ENCODE measurements at places on chromosomes 2 and 18.

DNA sequence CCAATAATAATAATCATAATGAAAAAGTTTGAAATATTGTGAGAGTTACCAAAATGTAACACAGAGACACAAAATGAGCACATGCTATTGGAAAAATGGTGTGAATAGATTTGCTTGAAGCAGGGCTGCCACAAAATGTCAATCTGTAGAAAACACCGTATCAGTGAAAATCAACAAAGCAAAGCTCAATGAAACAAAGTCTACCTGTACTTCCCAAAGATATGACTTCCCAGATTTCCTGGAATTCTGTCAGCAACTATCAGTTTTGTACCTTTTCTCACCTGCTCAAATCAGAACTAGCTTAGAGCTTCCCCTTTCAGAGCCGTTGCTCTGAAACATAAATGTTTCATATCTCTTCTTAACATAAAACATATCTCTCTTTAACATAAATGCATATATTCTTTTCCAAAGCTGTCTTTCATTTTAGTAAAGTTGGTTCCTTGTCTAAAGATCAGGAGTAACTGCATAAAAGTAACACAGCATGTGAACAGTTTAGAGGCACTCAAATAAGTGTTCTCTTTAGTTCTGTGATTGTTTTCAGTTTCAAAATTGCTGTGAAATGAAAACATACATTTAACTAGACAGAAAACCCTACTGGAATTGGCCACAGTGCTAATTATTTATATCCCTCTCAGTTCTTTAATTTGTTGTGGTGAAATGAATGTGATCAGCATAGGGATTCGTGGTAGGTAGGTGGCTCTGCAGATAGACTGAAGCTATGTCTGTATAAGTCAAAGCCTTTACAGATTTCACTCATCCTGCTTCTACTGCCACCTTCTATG lies 262.5 kb downstream of the KCNJ3 start:
- H3K27me3 ChIP-seq = no peaks in the 10 kb centered on the region
- no peaks in the 10 kb centered on the region for H3K4me1 ChIP-seq
- H3K4me3 ChIP-seq = no peak overlapping the region
- no peaks in the 10 kb centered on the region for H3K36me3 ChIP-seq
- DNase-seq = no peak

- DNase-seq = no peak
- H3K27me3 ChIP-seq = no peaks in the 10 kb centered on the region
- H3K4me1 ChIP-seq = no peaks in the 10 kb centered on the region
- H3K4me3 ChIP-seq = no peak overlapping the region
- no peak overlapping the region for H3K27ac ChIP-seq
Observed at GRCh38 chr2:225865468-225865867, 466.0 kb downstream of the NYAP2 start.

- H3K27ac ChIP-seq = no peak overlapping the region
- no peaks in the 10 kb centered on the region for H3K27me3 ChIP-seq
- no peaks in the 10 kb centered on the region for H3K4me1 ChIP-seq
- H3K4me3 ChIP-seq = no peak overlapping the region
Observed at GRCh38 chr18:13530879-13531387, 195.4 kb downstream of the FAM210A start.

DNA sequence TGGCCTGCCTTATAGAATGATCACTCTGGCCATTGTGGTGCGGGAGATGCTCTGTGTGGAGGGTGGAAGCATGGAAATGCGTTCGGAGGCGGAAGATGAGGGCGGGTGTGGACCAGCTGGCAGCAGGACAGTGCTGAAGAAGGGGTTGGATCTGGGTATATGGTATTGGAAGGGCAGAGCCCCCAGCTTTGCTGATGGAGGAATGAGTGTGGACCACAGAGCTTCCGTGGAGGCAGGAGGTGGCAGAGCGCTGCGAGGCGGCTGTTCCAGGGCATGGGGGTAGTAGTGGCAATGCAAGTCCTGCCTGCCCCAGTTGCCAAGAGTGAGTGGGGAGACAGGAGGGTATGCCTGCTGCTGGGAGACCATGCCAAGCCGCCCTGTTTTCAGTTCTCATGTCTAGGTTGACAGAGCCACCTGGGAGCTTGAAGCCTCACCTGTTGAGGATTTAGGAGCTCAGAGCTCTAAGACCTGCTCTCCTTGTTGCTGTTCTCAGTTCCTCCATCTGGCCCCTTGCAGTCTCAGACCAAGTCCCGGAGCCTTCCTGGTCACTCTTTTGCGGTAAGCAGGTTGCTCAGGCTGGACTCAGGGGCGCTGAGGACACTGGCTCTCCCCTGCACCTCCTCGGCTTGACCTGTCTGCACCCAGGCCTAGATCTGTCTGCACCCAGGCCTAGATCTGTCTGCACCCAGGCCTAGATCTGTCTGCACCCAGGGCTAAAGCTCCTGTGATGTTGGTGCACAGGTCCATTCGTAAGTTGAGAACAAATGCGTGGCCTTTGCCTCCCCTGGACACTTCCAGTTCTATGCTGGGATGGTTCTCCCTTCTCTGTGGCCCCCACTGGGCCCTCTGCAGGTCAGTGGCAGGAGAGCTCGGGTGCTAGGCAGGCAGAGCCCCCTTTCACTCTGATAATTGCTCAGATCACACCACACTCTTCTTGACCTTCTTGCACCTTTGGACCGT lies 290.5 kb upstream of the HS6ST1 start:
- H3K27ac ChIP-seq = no peak overlapping the region
- DNase-seq = no peak
- H3K36me3 ChIP-seq = no peaks in the 10 kb centered on the region
- no peak overlapping the region for H3K4me3 ChIP-seq

GRCh38 chr2:141455211-141455826 lies 675.5 kb downstream of the LRP1B start:
- H3K27ac ChIP-seq = no peak overlapping the region
- H3K27me3 ChIP-seq = no peaks in the 10 kb centered on the region
- H3K4me1 ChIP-seq = no peaks in the 10 kb centered on the region
- DNase-seq = no peak
- no peak overlapping the region for H3K4me3 ChIP-seq

- H3K4me1 ChIP-seq = no peaks in the 10 kb centered on the region
- no peak within 1 kb of the TSS for H3K4me3 ChIP-seq
- DNase-seq = peak; percentile 34
- no peaks in the 10 kb centered on the region for H3K36me3 ChIP-seq
- H3K27me3 ChIP-seq = peaks cover 22% of the 10 kb centered on the region
Observed at GRCh38 chr2:102473020-102473419, at the start of gene SLC9A4. Gene SLC9A4 (plus strand): TSS chr2:102473226. CDS start chr2:102473760, 534 bp downstream.

GRCh38 chr2:226325526-226325925 lies 474.1 kb downstream of the IRS1 start:
- H3K27me3 ChIP-seq = peaks cover 5% of the 10 kb centered on the region
- H3K4me3 ChIP-seq = no peak overlapping the region
- H3K36me3 ChIP-seq = no peaks in the 10 kb centered on the region
- DNase-seq = no peak

GRCh38 chr2:47599171-47599570 lies 183.8 kb upstream of the MSH6 start:
- no peaks in the 10 kb centered on the region for H3K36me3 ChIP-seq
- DNase-seq = no peak
- H3K4me1 ChIP-seq = peaks cover 2% of the 10 kb centered on the region
- no peak overlapping the region for H3K4me3 ChIP-seq

DNA sequence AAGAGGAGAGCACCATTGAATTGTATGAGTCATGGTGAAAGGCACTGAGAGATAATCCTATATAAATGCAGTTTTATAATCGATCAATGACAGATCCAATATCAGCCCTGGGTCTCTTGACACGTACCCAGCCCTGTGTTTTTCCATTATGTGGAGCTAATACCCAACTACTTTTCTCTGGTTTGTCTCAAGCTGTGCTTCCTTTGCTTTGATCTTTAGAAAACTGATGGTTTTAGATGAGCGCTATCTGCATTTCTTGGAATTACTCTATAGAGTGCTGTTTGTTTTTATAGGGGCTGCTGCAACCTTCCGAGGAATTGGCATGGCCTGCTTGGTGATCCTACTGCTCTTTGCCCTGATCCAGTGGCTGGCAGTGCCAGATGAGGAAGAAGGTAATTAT lies 45.0 kb downstream of the NEMP2 start:
- H3K27me3 ChIP-seq = no peaks in the 10 kb centered on the region
- no peak overlapping the region for H3K4me3 ChIP-seq
- H3K27ac ChIP-seq = no peak overlapping the region
- H3K4me1 ChIP-seq = peaks cover 6% of the 10 kb centered on the region

DNA sequence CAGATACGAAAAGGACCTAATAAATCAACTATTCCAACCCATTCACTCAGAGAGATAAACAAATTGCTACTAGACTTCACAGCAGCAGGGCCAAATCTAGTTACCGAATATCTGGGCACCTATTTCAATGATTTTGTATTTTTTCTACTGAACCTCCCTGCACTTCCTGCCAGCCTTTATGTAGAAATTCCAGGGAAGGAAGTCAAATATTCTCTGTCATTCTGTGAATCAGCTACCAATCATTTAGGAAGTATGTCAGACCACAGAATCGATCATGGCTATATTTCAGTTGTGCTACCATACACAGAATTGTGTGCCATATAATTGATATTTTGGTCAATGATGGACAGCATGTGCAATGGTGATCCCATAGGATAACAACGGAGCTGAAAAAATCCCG lies 109.6 kb upstream of the SPOPL start:
- no peak overlapping the region for H3K4me3 ChIP-seq
- H3K36me3 ChIP-seq = peaks cover 1% of the 10 kb centered on the region
- no peaks in the 10 kb centered on the region for H3K27me3 ChIP-seq
- DNase-seq = no peak
- no peak overlapping the region for H3K27ac ChIP-seq
- H3K4me1 ChIP-seq = no peaks in the 10 kb centered on the region

- H3K36me3 ChIP-seq = no peaks in the 10 kb centered on the region
- peaks cover 7% of the 10 kb centered on the region for H3K27me3 ChIP-seq
- DNase-seq = peak; percentile 15
- no peak overlapping the region for H3K4me3 ChIP-seq
- no peak overlapping the region for H3K27ac ChIP-seq
Observed at GRCh38 chr18:61551586-61551985, 218.4 kb downstream of the CDH20 start.

DNA sequence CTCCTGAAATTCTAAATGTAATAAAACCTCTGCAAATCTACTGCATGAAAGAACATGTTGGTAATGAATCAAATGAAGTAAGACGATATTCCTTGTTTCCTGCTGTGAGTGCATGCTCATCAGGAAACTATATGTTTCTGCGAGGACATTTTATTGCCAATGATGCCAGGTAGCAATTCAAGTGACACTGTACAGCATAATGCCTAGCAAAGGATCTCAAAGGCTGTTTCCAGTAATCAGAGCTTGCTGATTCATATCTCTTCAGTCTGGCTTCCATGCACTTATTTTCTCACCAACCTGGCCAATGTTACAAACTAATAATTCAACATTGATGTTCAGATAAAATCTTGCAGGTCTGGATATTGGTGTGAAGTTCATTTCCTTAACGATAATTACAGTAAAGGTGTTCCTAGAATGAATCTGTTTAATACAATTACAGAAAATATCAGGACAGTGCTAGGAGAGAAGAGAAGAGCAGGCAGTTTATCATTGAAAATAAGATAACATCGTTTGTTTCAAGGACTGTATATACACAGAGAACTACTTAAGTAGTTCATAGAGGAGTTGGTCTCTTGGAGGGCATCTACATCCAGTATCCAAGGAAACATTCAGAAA lies 568.5 kb upstream of the SOX11 start:
- no peak overlapping the region for H3K27ac ChIP-seq
- H3K36me3 ChIP-seq = no peaks in the 10 kb centered on the region
- H3K4me3 ChIP-seq = no peak overlapping the region
- no peaks in the 10 kb centered on the region for H3K27me3 ChIP-seq
- DNase-seq = no peak

DNA sequence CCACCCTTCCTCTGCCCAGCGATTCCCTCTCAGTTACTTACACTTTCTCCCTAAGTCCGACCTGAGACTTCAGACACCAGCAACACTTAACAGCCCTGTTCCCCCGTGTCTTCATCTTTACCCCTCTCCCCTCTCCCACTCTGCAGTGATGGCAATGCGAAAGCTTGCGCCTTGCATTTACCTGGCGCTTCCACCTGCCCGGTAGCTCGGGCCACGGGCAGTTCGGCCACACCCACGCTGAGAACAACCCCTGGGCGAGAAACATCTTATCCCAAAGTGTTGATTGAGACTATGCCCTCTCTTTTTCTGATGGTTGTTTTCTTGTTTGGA lies 558 bp downstream of the DNAJC10 start:
- no peak overlapping the region for H3K4me3 ChIP-seq
- no peak overlapping the region for H3K27ac ChIP-seq
- no peak for DNase-seq
- H3K4me1 ChIP-seq = peaks cover 15% of the 10 kb centered on the region
- H3K27me3 ChIP-seq = no peaks in the 10 kb centered on the region

GRCh38 chr2:229526951-229527350 lies 187.4 kb downstream of the DNER start:
- no peaks in the 10 kb centered on the region for H3K36me3 ChIP-seq
- DNase-seq = no peak
- no peak overlapping the region for H3K27ac ChIP-seq
- H3K4me3 ChIP-seq = no peak overlapping the region
- peaks cover 10% of the 10 kb centered on the region for H3K27me3 ChIP-seq

DNA sequence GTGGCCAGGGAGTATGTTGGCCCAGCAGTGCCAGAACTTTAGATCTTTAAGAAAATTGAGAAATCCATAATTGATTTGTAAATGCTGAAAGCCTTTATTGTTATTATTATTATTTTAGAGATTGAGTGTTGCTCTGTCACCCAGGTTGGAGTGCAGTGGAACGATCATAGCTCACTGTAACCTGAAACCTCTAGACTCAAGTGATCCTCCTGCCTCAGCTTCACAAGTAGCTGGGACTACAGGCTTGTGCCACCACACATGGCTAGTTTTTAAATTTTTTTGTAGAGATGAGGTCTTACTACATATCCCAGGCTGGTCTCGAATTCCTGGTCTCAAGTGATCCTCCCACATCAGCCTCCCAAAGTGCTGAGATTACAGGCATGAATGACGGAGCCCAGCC lies 143.2 kb upstream of the CCDC68 start:
- H3K36me3 ChIP-seq = peaks cover 2% of the 10 kb centered on the region
- no peaks in the 10 kb centered on the region for H3K27me3 ChIP-seq
- H3K27ac ChIP-seq = peak overlapping the region; percentile 97
- H3K4me1 ChIP-seq = peaks cover 26% of the 10 kb centered on the region
- no peak for DNase-seq
- H3K4me3 ChIP-seq = no peak overlapping the region

DNA sequence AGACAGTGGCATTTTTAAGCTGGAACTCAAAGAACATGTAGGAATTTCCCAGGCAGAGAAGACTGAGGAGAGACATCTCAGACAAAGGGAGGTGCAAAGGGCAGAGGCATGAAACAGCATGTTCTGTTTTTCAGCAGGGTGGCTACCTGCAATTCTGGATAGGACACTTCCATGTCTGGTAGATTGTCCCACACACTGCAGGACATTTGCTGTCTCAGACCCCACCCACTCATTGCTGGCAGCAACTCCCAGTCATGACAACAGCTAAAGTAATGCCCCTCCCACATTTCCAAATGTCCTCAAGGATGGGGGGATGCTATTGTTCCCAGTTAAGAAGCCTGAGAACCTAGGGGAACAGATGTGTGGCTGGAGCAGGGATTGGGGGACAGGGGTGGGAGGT lies 40.8 kb downstream of the ANKRD44 start:
- peak overlapping the region; percentile 90 for H3K27ac ChIP-seq
- no peak for DNase-seq
- H3K4me1 ChIP-seq = peaks cover 53% of the 10 kb centered on the region
